ENCODE measurements at places on chromosomes 7 and 10.

DNA sequence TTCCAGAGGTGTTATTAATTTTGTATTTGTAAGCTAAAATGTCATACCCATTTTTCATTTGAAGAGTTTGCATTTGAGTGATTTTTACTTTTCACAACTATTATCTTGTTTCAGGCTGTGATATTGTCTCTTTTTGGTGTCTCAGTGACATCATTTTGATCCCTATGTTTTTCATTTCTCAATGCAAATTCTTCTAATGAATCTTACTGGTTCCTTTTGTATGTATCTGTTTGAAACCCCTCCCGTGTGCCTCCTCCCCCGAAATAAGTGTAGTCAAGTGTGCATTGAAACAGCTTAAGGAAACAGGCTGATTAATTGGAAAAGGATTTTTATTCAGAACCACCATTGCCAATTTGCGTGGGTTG is 77.8 kb downstream of the SHH start:
- DNase-seq, result no peak

GRCh38 chr7:16838891-16839290 is 34.1 kb upstream of the AGR2 start:
- DNase-seq, result no peak

DNA sequence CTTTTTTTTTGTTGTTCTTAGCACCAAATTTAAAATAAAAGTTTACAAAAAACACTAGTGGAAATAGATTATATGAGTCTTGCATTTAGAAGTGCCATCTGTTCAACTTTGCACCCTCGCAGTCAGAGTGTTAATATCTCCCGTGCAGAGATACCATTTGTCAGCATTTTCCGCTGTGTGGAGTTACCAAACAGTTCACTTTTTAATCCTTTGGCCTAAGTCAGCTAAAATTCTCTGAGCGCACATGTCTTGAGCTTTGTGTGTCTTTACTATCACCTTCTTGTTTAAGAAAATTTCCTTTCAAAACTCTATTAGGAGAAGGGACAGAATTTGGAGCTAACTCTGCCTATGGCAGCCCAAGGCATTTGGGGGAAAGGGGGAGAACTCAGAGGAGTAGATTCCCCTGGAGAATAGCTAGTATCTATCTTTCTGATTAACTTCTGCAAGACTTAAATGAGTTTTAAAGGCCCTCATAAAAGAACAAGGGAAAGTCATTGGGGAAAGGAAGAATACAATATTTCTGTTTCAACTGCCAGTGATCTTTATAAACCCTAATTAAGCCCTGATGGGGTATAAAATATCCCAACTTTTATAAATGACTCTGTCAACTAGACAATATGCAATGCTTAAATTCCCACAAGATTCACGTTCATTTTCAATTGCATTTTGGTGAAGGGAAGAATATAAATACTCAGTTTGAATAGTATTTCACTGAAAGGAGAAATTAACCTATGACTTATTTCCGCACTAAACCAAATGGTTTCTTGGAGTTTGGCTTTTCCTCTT is 114.9 kb upstream of the RAB11FIP2 start:
- no peak for DNase-seq

DNA sequence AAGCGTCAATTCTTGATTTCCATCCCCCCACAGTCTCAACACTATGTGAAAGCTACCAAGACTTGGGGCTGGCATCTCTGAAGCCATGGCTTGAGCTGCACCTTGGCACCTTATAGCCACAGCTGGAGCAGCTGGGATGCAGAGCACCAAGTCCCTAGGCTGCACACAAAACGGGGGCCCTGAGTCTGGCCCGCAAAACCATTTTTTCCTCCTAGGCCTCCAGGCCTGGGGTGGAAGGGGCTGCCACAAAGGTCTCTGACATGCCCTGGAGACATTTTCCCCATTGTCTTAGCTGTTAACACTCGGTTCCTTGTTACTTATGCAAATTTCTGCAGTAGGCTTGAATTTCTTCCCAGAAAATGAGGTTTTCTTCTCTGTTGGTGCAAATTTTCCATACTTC is 89.8 kb upstream of the GNAI1 start:
- DNase-seq, result no peak

DNA sequence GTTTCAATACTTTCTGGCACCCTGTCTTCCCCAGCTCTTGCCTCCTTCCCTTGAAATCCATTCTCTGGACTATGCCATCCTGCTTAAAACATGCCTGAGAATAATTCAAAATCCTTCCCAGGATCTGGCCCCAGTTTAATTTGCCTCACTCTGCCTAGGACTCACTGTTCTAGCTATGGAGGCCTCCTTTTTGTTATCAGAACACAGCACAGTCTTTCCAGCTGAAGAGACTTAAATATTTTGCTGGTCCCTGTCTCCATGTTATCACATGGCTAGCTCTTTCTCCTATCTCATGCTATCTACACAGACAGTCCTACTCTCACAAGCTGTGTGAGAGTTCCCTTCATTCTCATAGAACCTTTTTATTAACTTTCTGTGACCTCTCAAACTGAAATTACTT is 194.8 kb downstream of the RNLS start:
- DNase-seq, result no peak

DNA sequence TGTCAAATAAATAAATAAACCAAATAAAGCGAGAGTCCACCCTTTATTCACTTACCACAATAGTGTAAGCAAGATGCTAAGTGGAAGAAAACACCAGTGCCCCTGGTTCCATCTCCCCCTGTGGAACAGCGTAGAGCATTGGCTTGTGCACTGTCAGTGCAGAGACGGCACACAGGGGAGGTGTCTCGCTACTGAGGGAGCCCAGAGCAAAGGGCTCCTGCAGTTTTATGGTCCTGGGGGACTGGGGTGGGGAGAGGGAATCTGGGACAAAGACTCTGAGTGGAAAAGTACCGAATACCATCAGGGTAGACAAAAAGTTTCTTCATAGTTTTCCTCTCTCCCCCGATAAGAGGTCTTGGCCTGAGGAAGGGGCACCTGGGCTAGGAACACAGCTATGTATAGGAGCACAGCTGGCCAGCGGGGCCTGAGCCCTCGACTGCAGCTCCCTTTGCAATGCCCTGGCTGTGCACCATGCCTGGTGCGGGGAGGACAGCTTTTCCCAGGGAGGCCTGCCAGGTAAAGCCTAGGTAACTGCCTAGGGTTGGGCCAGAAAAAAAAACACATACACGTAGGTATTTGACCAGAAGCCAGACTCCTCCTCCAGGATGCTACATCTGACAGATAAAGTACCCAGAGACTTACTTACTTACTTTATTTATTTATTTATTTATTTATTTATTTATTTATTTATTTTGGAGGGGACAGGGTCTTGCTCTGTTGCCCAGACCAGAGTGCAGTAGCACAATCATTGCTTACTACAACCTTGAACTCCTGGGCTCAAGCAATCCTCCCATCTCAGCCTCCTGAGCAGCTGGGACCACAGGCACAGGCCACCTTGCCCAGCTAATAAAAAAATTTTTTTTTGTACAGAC is 88.8 kb upstream of the KIF5B start:
- no peak for DNase-seq

GRCh38 chr10:113711142-113711541 is 31.4 kb downstream of the CASP7 start:
- no peak for DNase-seq

DNA sequence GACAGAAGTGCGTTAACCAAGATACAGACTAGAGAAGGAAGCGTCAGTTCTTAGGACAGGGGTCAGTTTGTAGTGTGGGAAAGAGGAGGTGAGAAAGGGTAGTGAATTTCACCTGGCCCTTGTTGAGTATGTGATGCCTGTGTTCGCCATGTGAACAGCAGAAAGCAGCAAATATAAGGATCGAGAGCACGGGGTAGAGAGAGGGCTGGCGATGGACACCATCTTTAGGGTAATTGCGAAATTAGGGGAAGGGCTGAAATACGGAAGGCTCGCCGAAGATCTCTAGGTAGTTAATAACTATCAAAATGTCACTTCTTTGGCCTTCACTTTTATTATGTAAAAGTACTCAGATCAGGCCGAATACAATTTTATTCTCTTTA is 6.2 kb upstream of the MEST start:
- no peak for DNase-seq

- no peak for DNase-seq
Observed at GRCh38 chr10:112723876-112724275, 226.2 kb upstream of the TCF7L2 start.

Measured in amniotic epithelial cell (primary cell).